ENCODE measurements at places on chromosomes 3 and 15.

- peak; percentile 96 for DNase-seq
Observed at GRCh38 chr3:120147072-120147871, 53.0 kb upstream of the GSK3B start.

DNA sequence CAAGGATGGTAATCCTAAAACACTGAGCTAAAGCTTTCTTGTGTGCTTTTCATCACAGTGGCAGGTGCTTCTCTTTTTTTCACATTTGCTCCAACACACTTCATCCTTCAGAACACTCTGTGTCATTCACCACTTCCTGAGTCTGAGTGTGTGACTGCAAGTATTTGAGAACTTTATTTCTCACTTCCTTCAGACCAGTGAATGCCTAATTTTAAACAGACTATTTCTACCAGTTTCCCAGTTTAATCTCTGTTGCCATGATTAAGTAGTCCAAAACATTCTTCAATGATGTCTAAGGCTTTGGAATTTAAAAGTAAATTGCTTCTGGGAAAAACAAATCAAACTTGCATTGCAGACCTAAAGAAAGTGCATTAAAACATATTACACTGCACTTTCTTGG, 541.2 kb downstream of the RBMS3 start:
- no peak for DNase-seq

GRCh38 chr3:179682426-179683080, 29.7 kb downstream of the USP13 start:
- no peak for DNase-seq

GRCh38 chr3:27986234-27986879, 255.1 kb upstream of the CMC1 start:
- no peak for DNase-seq

DNA sequence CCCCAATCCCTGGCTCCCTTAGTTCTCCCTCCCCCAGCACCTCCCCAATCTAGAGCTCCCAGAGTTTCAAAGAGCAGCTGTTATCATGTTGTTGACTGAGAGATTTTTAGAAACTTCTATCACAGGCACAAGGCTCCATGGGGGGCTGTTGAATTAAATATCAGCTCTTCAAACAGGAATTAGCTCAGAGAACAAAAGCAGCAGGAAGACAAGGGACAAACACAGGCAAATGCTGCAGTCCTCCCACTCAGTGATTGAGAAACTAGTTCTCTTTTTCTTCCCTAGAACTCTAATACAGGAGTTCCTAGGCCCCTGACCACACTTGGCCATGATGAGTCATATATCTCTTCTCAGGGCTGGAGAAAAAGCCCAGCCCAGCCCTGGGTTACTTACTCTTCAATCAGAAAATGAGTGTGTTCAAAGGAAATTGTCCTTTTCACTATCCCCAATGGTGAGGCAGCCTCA, 262.1 kb downstream of the IGSF11 start:
- no peak for DNase-seq

- DNase-seq: no peak
Observed at GRCh38 chr3:71584394-71585011, 975 bp upstream of the FOXP1 start.

- DNase-seq: no peak
Observed at GRCh38 chr15:91678003-91678402, 175.5 kb upstream of the SLCO3A1 start.

- no peak for DNase-seq
Observed at GRCh38 chr3:26381411-26381810, 241.2 kb upstream of the LRRC3B start.

GRCh38 chr3:135706758-135707375, 258.7 kb upstream of the PPP2R3A start:
- no peak for DNase-seq

- no peak for DNase-seq
Observed at GRCh38 chr3:150006794-150007193, 36.1 kb upstream of the PFN2 start.

GRCh38 chr3:122010506-122010905, 11.5 kb downstream of the ILDR1 start:
- DNase-seq: no peak

DNA sequence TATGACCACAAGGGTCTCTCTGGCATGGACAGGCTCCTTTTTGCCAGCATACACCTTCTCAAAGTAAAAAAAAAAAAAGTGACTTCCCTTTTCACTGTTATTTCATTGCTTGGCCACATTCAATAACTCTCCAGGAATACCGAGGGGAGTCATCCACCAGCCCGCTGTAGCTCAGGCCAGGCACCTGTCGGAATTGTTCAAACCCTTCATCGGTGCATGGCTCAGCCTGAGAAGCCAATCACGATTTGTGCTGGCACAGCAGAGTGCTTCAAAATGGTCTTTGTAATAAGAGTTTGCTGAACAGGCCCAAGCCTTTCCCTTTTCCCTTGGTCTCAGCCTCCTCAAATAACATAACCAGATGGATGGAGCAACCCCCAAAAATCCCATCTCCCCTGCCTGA, 145.4 kb downstream of the PDZRN3 start:
- no peak for DNase-seq

- no peak for DNase-seq
Observed at GRCh38 chr15:75673426-75674235, 25.9 kb downstream of the SNX33 start.

- peak; percentile 56 for DNase-seq
Observed at GRCh38 chr3:126287536-126288241, 69.5 kb downstream of the KLF15 start.

- no peak for DNase-seq
Observed at GRCh38 chr3:21168471-21168870, 582.5 kb downstream of the ZNF385D start.

GRCh38 chr3:107704477-107704876, 181.7 kb downstream of the BBX start:
- no peak for DNase-seq

GRCh38 chr3:147400111-147400510, 6.2 kb downstream of the ZIC4 start:
- no peak for DNase-seq

DNA sequence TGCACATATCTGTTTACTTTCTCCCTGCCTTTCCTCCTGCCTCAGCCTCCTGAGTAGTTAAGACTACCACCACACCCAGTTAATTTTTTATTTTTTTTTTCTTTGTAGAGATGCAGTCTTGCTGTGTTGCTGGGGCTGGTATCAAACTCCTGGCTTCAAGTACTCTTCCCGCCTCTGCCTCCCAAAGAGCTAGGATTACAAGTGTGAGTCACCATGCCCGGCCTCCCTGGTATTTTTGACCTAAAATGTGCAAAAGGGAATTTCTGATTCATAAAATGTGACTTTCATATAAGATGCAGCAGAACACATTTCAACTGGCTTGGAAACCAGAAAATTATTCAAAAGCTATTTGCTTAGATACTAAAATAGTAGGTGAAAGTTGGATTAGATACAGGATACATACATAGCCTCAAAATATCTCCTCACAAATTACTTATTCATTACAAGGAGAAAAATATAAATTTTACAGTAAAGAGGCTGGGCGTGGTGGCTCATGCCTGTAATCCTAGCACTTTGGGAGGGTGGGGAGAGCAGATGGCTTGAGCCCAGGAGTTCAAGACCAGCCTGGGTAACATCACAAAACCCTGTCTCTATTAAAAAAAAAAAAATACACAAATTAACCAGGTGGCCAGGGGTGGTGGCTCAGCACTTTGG, 32.0 kb downstream of the MAP4 start:
- no peak for DNase-seq

GRCh38 chr3:100759950-100760349, 50.7 kb downstream of the TFG start:
- no peak for DNase-seq

DNA sequence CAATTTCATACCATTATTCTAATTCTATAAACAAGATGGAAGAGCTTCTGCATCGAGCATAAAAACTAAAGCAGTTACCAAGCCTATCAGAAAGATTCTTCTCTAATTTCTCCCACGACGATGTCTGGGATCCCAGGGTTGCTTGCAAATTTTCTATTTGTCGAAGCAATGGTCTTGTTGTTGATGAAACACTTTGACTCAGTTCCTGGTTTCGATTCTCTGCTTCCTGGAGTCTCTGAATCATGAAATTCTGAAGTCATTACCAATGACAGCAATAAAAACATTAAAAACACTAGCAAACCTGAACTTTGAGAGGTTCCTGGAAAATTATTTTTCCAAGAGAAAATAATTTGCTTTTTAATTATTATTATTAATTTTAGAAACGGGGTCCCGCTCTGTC, 18.7 kb downstream of the TMF1 start:
- DNase-seq: no peak

DNA sequence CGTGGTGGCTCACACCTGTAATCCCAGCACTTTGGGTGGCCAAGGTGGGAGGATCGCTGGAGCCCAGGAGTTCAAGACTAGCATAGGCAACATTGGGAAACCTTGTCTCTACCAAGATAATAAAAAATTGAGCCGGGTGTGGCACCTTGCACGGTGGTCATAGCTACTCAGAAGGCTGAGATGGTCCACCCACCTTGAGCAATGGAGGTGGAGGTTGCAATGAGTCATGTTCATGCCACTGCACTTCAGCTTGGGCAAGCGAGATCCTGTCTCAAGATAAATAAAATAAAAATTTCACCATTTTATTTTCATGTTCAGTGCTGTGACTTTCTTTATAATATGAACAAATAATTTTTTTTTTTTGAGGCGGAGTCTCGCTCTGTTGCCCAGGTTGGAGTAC, 12.5 kb downstream of the MAPK6 start:
- no peak for DNase-seq

DNA sequence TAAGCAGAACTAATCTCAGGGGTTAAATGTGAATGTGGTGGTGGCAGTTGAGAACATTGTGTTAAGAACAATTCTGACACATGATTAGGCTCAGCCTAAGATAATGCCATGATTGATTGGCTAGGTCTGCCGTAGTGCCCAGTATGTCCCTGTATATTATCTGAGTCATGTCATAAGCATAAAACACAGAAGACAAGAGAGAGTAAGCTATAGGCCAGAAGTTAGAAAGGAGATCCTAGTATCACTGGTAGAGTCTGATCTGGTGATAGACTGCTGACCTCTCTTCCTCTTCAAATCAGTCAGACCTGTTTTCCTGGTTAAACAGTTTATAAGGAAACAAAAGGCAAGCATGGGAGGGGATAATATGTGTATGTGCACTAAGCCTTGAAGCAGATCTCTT, 30.1 kb upstream of the ATP8B4 start:
- no peak for DNase-seq

GRCh38 chr15:78260489-78260888, 3.9 kb upstream of the DNAJA4 start:
- DNase-seq: no peak

- DNase-seq: no peak
Observed at GRCh38 chr3:127674101-127674721, 1.5 kb downstream of the ABTB1 start.

GRCh38 chr15:84749111-84749991, 959 bp downstream of the ZNF592 start:
- peak; percentile 52 for DNase-seq

DNA sequence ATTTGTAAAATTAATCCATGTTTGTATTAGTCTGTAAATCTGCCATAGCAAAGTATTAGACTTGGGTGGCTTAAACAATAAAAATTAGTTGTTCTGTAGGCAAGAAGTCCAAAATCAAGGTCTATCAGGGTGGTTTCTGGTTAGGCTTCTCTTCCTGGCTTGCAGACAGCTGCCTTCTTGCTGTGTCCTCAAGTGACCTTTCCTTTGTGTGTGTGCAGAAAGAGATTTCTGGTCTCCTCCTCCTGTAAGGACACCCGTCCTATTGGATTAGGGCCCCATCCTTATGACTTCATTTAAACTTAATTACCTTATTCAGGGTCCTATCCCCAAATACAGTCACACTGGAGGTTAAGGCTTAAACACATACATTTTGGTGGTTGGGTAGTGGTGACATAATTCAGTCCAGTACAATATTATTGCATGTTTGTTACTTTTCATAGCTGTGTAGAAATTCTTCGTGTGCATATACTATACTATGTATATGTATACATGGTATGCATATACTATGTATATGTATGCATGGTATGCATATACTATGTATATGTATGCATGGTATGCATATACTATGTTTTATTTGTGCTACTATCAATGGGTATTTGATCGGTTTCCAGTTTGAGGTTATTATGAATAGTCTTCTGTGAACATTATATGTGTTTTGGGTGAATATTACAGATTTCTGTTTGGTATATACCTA, 57.9 kb upstream of the RNU6-1 start:
- no peak for DNase-seq

DNA sequence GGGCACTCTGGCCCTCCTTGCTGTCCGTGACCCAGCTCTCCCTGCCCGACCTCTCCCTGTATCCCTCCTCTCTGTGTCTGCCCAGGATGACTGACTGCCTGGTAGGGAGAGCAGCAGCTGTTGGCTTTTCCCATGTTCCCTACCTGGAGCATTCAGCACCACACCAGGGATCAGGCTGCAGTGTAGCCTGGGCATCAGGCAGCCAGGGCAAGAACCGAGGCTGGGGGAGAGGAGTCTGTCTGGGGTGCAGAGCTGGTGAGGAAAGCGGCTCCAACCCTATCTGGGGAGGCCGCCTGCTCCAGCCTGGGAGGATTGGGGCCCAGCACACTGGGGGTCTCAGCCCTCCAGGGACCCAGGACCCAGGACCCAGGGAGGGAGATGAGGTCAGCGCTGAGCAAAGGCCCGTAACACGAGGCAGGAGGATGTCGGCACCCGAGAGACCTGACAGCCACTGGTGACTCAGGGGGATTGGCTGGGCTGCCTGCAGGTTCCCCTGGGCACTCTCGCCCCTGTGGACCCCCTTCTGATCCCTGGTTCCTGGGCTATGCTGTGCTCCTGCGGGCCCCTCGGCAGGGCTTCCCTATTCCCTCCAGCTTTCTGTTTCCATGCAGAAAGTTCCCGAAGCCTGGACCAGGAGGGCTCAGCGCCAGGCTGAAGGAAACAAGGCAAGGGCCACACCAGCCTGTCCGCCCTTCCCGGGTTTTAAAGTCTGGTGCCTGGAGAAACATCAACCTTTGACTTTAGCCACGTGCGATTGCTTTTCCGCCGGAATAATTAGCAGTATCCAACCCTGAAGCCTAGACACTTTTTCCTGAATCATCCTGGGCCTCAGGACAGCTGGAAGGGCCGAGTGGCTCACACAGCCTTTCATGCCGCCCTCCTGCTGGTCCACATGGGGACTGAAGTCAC, 128.2 kb upstream of the MEF2A start:
- no peak for DNase-seq
